ENCODE measurements at places on chromosomes 1 and 21. TPM values are rescaled to one million over a fixed set of nuclear protein-coding genes. Genes with fewer than 3 reads are reported as not detected.

Gene ESRRG
- total RNA-seq = not detected

Gene PTCH2
- total RNA-seq = 0.58 TPM

Gene TIE1
- total RNA-seq = 0.45 TPM

Gene RBM11
- total RNA-seq = 0.38 TPM

Gene TOR3A
- total RNA-seq = 51.5 TPM

Gene DNAJC6
- 5.4 TPM for total RNA-seq

Gene OR2T11
- not detected for total RNA-seq

Data from activated CD4-positive, alpha-beta memory T cell treated with anti-CD3 and anti-CD28 coated beads, Interleukin-2, amount 10 ng/mL, durations not matched to agents 7 days and 5 days (primary cell).